Activated naive CD4-positive, alpha-beta T cell (primary cell): ENCODE measurements at places on chromosomes 7 and 10.

DNA sequence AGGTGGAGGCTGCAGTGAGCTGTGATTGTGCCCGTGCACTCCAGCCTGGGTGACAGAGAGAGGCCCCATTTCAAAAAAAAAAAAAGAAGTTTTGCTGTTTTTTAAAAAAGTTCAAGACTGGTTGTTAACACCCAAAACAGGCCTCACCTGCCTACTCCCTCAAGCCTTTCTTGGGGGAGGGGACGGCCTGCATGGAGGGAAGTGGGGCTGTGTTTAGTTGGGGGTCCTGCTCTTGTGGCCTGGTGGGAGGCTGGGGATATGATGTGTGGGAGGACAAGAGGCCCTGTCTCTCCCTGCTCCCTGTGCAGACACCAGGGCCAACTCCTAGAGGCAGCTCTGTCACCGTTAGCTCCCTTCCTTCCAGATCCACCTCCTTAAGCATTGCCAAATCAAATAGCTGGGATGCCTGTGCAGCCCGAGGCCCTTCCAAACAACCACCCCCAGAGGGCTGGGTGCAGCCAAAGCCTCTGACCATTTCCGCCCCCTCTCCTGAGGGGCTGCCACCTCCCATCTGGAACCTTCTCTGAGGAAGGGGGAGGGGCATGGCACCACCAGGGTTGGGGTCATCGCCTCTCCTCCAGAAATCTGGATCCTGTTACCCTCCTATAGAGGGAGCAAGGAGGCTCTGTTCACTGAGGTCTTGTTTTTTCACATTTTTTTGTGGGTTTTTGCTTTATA is 32.9 kb upstream of the ANKRD2 start:
- DNase-seq: no peak

DNA sequence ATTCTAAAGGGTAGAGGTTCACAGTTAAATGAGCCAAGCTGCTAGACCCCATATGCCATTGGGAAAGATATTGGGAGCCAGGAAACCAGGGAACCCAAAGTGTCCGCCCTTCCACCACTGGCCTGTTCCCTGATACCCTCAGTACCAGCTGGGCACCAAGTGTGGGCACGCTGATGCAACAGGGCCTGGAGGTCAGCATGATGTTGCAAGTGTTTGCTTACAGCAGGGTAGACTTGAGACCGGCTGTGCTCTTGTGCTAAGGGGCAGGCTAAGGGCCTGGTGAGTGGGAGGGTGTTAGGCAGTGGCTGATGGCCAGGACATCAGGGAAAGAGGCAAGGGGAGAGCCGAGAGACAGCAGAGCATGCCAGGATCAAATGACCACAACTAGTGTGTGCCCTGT is 21.0 kb upstream of the MYL7 start:
- no peak for DNase-seq

- no peak for DNase-seq
Measured at GRCh38 chr7:81143856-81144255, 225.0 kb upstream of the SEMA3C start.

DNA sequence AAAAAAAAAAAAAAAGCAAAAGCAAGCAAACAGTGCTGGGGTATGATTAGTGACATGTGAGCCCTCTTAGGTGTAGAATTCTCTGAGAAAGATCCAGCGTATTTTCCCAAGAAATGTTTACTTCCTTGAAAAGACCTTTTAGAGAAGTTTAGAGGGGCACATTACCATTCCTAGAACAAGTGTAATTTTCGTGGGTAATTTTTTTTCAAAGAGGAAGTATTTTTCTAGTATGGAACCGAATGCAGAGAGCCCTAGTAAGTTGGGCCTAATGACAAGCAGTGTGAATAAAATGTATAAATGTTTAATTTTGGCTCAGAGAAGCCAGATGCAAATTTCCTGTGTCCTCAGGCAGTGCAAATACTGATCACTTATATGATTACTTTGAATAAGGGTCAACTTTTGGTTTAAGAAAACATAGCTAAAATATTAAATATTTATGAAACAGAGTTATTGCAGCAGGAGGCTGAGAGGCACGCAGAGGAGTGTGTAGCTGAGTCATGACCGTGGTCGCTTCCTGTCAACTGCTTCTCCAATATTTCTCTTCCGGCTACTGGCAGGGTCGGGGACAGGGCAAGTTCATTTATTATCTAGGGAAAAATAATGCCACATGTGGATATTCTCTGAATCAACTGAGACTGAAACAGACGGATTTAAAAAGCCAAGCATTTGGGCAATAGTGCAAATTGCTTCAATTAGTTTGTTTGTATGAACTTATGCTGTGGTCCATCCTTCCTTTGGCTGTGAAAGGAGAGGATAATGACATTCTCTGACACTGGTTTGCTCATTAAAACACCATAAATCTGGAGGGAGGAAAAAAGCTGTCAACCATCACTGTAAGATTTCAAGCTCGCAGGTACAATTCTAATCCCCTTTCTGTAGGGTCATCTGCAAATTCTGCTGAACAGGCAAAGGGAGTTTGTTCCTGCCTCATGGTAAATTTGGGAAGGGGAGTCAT is 495.2 kb downstream of the GLRX3 start:
- DNase-seq: no peak

GRCh38 chr10:35127289-35127891 is 744 bp downstream of the CREM start:
- peak; percentile 43 for DNase-seq

DNA sequence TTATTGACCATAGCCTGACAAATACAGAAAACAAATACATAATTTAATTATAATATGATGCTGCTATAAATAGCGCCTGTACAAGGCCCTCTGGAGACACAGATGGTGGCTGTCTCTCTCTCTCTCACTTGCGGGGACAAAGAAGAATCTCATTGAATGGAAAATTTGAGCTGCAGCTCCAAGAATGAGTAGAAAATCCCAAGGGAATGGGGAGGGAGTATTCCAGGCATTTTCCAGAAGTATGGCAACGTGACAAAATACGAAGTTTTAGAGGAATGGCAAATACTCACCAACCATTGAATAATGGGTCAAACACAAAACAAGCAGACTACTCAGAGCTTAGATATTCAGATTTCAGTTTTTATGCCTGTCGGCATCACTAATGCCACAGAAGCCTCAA is 179.9 kb downstream of the NRP1 start:
- no peak for DNase-seq

GRCh38 chr7:53988376-53988775 is 553.8 kb upstream of the VSTM2A start:
- DNase-seq: no peak

- DNase-seq: no peak
Measured at GRCh38 chr7:142587578-142588191, 161.6 kb upstream of the PRSS1 start.

- DNase-seq: no peak
Measured at GRCh38 chr7:106552645-106553445, 108.1 kb downstream of the CCDC71L start.
